ENCODE measurements at places on chromosomes 4 and X.

DNA sequence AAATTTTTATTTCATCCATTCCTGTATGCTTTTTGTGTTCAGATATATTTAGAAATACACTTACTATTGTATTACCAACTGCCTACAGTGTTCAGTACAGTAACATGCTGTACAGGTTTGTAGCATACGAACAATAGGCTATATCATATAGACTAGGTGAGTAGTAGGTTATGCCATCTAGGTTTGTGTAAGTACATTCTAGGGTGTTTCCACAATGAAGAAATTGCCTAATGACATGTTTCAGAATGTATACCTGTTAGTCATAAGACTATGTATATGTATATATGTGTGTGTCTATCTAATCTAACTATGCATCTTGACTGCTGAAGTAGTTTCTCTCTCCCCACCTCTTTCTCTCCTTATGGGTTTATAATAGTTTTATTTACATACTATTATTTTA lies 51.5 kb upstream of the BTC start:
- DNase-seq: no peak

- DNase-seq: no peak
Observed at GRCh38 chr4:145720656-145721055, 40.7 kb downstream of the C4orf51 start.

- DNase-seq: no peak
Observed at GRCh38 chr4:26619784-26620183, 35.9 kb downstream of the TBC1D19 start.

DNA sequence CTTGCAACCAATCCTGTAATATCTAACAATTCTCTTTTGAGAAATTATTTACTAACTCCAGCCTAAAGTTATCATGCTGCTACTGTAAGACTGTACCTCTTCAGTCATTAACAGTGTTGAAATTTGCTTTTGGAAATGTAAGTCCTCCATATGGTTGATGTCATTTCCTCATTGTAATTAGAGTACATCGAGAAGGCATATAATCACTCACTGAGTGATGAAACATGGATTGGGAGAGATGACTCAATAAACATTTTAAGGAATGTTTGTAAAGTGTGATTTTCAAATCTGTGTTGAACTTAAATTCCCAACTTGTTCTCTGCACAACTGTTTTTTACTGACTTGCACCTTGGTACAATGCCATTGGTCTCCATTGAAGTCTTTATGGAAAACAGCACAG lies 61.2 kb downstream of the HMGB2 start:
- no peak for DNase-seq

- DNase-seq: no peak
Observed at GRCh38 chrX:47202877-47203276, 9.2 kb downstream of the UBA1 start.

GRCh38 chrX:259692-260355 lies 21.4 kb upstream of the PLCXD1 start:
- peak; percentile 17 for DNase-seq

- DNase-seq: no peak
Observed at GRCh38 chrX:124211312-124211942, 121.0 kb upstream of the TEX13D start.

- DNase-seq: peak; percentile 28
Observed at GRCh38 chrX:40094041-40094899, 3.5 kb downstream of the BCOR start.

DNA sequence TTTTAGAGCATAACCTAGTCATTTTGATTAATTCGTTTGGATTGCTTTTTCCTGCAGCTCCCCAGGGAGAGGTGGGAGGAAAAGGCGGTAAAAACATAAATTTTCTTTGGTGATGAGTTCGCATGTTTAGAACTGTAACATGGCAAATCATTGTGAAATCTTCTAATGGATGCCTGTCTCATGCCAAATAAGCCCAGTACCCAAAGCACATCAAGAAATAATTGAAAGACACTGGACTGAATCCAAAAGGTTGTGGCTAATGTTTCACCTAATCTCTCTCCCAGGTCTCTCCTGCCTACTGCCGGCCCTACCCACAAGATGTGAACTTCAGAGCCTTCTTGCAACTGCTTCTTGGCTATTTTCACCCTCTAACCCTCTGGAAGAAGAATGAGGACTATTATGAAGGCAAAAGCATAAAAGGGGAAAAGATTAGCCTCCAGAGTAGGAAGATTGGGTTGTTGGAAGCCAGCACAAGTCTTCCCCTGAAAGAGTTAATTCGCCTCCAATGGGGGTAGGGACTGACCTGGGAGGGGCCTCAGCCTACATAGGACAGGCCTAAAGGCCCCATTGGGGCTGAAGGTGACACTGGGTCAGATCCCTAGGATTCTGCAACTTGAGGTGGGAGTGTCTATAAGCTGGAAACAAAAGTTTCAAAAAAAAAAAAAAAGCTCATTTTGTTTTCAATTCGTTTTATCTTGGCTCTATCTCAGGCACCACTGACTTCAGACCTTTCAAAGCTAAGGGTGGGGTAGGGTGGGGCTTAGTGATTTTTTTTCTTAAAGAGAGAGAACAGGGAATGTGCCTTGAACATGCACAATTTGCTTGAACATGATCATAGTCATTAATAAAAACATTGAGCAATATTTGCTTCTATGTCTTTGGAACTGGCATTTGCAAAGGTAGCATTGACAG lies 278.6 kb upstream of the KLF3 start:
- no peak for DNase-seq

Measured in CD4-positive, alpha-beta T cell treated with Interleukin-15 for 1 hour (primary cell).